Stimulated activated CD8-positive, alpha-beta memory T cell treated with anti-CD3 and anti-CD28 coated beads, Interleukin-4, amount 100 ng/mL, for 1 hour (primary cell): ENCODE measurements at places on chromosomes 5 and 9.

- no peak for DNase-seq
Measured at GRCh38 chr5:91243852-91244251, 139.3 kb downstream of the ARRDC3 start.

GRCh38 chr5:142782976-142783530, 12.9 kb downstream of the ARHGAP26 start:
- no peak for DNase-seq

DNA sequence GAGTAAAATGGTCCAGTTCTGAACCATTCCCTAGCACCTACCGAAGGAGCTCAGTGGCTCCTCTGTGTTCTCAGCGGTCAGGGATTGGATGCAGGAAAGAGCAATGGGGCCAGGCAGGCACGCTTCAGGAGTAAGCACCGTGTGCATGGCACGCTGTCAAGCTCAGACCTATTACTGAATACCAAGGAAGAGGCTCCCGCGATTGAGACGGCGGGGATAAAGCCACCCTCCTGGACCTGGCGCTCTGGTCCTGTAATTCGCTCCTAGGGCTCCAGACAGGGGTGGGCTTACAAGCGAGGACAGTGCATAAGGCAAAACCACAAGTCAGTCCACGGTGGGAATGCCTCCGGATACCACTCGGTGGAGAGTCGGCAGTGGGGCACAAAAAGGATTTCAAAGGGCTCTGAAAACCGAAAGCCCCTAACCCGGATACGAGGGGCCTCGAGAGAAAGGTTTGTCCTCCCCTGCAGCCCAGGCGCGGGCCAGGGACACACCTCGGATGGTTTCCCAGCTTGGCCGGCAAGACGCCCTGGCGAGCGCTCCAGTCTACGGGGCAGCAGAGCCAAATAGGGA, 988 bp downstream of the OXCT1 start:
- DNase-seq: no peak

GRCh38 chr5:73615947-73616346, 10.0 kb upstream of the ARHGEF28 start:
- no peak for DNase-seq

GRCh38 chr5:15719784-15720183, 219.8 kb downstream of the FBXL7 start:
- no peak for DNase-seq

DNA sequence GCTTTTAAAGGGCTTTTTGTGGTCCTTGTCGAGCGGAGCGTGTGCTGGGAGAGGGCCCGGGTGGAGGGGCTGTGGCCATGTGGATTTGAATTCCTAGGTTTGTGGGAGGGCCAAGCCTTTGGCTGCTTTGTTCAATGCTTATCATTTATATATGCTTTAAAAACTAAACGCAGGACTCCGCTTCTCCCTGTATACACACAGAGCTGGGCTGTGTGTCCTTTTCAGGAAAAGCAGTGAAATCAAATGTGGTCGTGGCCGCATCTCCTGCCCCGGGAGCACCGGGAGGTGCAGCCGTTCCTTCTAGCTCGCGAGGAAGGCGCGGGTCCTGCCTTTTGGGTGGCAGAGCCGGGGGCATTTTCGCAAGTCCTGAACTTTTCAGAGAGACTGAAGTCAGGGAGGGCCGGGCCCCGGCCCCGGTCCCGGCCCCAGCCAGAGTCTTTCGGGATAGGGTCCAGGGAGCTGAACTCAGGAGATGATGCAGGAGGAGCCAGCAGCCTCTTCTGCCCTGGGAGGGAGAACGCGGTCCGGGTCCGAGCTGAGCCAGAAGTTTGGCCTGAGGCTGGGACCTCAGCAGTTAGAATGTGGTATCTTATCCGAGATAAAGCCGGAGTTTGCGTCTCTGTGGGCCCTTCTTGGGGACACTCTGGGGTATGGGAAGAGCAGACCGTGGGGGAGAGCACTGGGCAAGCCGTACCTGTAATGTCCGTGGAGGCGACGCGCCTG, 158.8 kb downstream of the C9orf152 start:
- DNase-seq: no peak

DNA sequence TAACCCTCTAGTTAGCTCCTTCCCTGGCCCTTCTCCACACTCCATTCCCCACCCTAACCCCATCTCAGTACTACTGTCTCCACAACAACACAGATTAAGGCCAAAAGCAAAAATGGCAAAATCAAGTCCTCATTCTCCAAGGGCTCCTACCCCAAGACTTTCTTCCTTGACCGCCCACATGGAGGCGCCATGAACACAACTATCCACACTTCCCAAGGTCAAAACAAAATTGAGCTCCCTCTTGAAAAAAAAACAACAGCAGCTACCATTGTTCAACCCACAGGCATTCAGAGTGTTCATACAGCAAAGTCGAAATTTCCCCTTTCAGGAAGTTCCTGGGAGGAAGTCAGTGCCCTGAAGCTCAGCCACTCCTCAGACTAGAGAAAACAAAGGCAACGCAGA, 54.4 kb downstream of the GNAQ start:
- peak; percentile 34 for DNase-seq

GRCh38 chr9:123033864-123034601, 566 bp downstream of the GPR21 start:
- no peak for DNase-seq

DNA sequence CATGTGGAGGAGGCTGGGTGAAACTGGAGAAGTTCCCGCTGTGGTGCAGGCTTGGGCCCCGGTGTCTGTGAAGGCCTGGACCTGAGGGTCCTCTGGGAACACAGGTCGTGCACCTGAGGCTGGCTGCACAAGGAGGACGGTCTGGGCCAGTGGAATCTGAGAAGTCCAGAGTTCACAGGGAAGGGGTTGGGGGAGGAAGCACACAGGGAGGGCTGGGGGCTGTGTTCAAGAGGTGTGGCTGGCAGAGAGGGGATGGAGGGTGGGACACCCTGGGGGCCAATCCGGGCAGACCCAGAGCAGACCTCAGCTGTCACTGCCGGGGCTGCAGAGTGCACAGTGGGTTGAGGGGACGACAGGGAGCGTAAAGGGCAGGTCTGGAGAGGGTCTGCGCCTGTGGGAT, 2.6 kb downstream of the SLC9A3 start:
- no peak for DNase-seq

DNA sequence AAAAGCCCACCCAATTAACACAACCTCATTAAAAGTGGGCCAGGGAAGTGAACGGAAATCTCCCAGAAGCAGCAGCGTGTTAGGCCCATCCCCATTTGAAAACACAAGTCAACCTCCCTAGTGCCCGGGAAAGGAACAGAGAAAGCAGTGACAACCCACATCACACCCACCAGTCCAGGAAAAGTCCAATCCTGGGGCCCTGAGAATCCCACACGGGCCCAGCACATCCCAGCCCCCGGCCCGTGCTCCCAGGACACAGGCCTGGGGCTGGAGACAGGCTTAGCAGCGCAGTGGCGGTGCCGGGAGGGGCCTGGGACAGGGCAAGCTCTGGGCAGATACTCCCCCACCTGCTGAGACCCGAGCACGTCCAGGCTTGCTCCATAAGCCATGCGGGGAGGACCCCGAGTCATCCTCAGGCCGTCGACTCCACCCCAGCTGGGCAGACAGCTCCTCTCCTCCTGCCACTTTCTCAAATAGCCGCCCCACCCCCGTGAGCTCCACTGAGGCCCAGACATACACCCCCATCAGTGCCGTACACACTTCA, 101.0 kb downstream of the KCNT1 start:
- DNase-seq: no peak

- no peak for DNase-seq
Measured at GRCh38 chr9:136831002-136831719, 11.1 kb upstream of the AJM1 start.

- no peak for DNase-seq
Measured at GRCh38 chr9:34592895-34593601, 3.5 kb upstream of the CNTFR start.

DNA sequence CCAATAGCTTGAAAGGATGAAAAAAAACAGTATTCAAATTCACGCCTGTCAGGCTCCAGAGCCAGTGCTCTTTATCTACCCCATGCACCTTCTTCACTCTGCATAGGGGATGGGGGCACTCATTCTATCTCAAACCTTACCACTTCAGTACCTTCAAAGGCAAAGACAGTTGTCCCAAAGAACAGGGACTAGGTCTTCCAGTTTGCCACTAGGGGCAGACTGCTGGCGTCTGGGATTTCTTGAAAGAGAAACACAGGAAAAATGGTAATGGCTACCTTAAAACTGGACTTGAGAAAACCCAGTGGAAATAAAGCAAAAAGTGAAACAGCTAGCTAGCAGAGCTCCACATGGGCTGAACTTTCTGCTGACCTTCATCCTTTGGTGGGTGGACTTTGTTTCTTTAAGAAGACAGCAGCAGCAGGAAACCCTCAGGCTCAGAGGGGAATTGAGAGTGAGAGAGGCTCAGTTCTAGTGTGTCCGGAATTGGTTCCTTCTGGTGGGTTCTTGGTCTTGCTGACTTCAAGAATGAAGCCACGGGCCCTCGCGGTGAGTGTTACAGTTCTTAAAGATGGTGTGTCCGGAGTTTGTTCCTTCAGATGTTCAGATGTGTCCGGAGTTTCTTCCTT, 41.0 kb upstream of the SLC36A1 start:
- no peak for DNase-seq

GRCh38 chr9:131734165-131734610, 5.7 kb downstream of the RAPGEF1 start:
- no peak for DNase-seq

DNA sequence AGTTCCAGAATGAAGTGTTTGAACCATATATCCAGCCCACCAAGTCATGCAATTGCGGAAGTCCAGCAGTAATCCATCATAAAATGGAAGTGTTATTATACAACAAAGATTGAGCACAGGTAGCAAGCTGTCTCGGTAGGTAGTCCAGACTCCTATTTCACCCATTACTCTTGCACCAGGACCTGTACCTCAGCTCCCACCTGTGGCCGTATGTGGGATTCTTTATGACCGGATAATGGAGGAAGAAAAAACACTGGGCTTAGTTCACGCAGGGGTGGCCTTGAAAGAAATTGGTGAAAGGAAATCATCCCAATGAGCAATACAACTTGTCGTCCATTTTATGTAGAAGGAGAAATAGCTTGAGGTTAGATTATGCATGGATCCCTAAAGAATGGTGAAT, 216.3 kb downstream of the ESM1 start:
- DNase-seq: no peak

GRCh38 chr5:99879791-99880511, 655.2 kb upstream of the FAM174A start:
- DNase-seq: no peak

GRCh38 chr9:136051453-136051836, 43.6 kb downstream of the NACC2 start:
- no peak for DNase-seq

GRCh38 chr9:125161284-125161918, 18.1 kb upstream of the SCAI start:
- DNase-seq: no peak

DNA sequence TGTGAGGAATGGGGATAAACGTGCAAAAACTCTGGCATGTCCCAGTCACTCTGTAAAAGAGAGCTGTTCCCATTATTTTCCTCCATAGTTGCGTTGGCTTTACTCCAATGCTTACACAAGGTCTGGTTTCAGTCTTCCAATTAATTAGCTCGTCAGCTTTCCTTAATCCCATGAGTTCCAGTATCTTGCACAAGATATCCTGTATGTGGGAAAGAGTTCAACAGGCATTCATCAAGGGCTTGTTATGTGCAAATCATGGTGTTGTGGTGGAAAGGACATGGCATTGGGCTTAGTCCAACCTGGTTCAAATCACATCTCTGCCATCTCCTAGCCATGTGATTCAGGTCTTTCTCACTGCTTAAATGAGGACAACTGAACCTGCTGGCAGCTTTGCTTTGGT, 77.5 kb upstream of the PANK3 start:
- no peak for DNase-seq

DNA sequence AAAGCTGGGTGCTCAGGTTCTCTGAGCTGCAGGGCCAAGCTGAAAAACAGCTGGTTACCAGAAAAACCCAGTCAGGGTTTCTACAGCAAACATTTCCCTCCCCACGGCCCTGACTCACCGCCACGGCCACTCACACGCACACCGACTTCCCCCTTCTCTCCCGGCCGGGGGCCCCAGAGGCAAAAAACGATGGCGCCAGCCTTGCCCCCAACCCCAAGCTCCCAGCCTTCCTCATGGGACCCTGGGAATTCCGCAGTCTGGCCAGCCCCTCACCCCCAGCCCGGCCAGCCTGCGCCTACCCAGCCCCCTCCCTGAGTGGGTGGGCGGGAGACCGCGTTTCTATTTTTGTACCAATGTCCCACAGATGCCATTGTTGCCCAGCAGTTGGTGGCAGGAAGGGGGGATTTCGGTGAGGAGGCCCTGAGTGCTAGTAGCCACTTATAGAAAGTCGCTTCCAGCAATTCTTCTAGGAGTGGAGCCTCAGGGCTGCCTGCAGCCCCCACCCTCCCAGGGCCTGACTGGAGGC, 18.4 kb downstream of the ENG start:
- DNase-seq: no peak

DNA sequence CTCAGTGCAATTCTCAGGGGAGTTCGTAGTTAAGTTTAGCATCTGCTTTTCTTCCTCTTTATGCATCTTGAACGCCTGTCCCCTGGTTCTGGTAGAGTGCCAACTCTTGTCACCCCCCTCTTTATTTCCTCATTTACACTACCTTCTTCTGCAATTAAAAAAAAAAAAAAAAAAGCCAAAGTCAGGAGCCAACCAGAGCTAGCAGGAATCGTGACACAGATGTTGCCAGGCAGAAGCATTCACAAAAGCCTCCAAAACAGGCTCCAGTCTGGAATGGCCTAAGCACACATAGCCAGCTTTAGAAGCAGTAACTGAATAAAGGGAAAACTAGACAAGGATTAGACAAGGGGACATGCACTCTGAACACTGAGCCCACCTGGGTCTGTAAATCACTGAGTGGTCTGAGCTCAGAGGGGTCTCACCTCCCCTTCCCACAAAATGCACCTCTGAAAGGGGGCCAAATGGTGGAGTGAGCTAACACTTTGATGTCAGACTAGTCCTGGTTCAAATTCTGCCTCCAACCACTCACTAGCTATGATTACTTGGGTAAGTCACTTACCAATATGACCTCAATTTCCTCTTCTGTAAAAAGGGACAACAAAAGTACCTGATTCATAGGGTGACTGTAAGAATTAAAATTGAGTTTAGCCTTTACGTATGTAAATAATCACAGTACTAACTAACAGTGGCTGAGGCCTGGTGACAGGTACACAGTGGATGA, 2.0 kb downstream of the CD74 start:
- DNase-seq: no peak

DNA sequence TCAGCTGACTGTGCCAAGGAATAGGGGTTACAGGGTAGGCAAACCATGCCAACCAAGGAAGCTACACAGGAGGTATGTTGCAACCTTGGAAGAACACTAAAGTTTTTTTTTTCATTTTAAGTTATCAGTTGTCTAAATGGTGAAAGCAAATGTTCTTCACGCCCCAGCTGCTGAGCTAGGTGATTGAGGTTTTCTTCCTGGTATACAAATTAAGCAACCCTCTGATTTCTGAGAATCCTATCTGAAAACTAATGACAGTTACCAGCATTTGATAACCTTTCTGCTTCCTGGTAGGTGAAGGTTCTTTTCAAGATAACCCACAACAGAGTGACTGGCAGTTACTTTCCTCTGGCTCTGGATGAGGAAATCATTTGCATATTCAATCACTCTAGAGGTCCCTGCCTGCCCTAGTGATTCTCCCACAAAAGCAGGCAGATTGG, 194.9 kb downstream of the ATP10B start:
- no peak for DNase-seq

- no peak for DNase-seq
Measured at GRCh38 chr9:135901031-135901758, 6.2 kb downstream of the CAMSAP1 start.

- no peak for DNase-seq
Measured at GRCh38 chr9:546797-547223, 294.7 kb upstream of the DMRT1 start.

- DNase-seq: no peak
Measured at GRCh38 chr9:83468821-83469220, 69.4 kb downstream of the FRMD3 start.

GRCh38 chr5:1827886-1828397, 26.7 kb downstream of the NDUFS6 start:
- no peak for DNase-seq
